ENCODE measurements at places on chromosomes 1 and 21.
A peak's percentile ranks its signal among the peaks of the same experiment; 100 is the strongest.

DNA sequence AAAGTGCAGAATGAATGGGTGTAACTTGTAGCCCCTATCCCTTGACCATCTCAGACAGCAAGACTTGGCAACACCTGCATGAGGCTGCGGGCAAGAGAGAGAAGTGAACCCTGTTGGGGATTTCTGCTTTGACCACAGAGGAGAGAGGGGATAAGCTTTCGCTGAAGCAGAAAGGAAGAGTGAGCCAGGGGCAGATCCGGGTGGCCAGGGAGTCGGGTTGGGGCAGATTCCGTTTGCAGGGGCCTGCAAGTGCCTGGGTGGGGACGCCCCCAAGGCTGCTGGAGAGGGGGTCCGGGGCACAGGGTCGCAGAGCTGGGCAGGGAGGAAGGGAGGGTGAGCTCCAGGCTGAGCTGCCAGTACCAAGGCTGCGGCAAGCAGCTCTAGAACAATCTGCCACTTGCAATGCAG is 25.3 kb upstream of the PIK3CD start:
- DNase-seq, result no peak

DNA sequence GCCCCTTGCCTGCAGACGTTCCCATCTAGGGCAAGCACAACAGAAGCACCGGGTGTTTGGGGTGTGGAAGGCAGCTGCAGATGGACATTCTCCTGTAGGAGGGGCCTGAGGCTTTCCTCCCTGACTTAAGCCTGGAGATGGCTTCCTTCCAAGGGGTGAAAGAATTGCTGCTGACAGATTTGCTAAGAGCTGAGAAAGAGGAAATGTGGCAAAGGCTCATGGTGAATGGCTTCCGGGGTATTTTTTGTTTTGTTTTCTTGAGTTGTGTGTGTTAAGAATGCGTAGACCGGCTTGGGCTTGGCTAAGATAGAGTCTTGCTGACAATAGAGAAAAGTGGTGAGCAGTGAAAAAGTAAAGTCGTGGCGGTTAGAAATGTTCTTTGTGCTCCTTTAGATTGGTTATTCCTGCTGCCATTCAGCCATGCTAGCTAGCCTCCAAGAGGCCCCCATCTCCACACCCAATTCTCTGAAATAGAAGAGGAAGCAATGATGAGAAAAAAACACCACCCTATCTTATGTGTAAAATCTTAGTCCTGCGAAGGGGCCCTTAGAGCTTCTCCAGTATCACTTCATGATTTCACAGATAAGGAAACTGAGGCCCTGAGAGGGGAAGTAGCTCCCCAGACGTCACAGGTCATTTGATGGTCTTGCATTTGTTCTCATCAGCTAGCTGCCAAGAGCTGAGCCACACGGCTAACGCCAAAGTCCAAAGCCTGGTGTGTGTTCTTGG is 36.9 kb downstream of the EIF2D start:
- DNase-seq, result peak; percentile 45

DNA sequence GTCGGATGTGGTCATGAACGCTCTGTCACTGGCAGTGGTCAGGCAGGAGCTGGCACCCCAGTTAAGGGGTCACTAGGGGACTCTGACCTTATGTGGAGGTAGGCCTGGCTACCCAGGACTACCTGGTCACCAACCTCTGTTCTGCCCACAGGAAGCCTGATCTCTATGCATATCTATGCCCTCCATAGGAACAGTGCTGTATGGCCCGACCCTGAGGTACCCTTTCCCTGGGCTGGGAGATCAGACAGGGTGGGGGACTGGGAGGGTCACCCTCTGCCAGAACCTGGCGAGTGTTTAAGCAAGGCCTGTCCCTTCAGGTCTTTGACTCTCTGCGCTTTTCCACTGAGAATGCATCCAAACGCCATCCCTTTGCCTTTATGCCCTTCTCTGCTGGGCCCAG is 19.0 kb downstream of the CYP4B1 start:
- no peak for DNase-seq

GRCh38 chr1:8097077-8097799 is 71.1 kb upstream of the ERRFI1 start:
- no peak for DNase-seq

GRCh38 chr1:2257245-2257627 is 29.1 kb downstream of the SKI start:
- no peak for DNase-seq

DNA sequence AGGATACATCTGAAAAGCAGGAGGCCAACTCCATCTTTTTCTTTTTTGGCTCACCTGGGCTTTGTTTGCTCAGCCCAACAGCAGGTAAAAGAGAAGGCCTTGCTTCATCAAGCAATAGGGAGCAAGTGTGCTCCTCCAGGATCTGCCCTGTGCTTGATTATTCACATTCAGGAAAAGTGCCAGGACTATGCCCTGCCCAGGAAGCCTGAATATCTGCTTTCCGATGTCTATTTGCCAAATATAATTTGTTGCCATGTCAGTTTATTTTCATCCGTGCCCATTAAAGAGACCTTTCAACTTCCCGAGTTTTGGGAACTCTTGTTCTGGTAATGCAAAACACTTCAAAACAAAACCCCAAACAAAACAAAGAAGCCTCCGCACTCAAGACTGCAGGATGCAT is 185.3 kb downstream of the CDC7 start:
- DNase-seq, result no peak

DNA sequence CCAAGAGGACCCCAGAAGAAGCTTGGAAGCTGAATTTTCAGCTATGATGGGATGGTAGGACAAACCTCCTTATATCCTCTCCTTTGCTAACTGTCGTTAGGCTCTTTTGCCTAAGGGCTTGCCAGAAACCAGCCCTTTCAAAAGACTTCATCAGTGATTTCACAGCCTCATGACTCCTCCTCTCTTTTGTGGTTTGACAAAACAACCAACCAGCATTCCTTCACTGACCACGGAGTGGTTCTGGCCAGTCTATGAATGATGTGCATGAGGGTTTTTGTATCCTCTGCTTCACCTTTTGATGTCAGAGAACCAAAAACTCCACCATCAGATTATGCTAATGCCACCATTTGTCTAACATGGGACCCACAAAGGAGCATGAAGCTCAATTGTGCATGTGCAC is 116.9 kb upstream of the COA6 start:
- DNase-seq, result no peak

- no peak for DNase-seq
Observed at GRCh38 chr1:209746451-209747165, 9.2 kb upstream of the TRAF3IP3 start.

- DNase-seq, result no peak
Observed at GRCh38 chr1:10631811-10632593, 157.3 kb downstream of the PEX14 start.

DNA sequence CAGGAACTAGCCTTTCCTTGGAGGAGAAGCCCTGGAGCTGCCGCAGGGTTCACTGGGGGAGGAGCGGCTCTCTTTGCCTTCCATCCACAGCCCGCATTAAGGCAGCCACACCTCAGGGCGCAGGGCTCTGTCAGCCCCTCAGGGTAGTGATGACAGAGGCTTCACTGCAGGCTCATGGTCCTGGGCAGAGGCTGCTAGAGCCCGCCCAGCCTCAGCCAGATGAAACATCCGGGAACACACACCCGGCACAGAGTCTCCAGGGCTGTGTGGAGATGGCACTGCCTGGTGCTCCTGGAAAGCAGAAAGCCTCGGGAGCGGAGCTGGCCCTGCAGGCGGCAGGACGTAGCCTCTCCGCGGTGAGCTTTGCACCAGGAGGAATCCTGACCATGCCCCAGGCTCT is 29.4 kb upstream of the PEX10 start:
- no peak for DNase-seq

Data from activated T-cell treated with anti-CD3 and anti-CD28 coated beads, Interleukin-2, amount 50 U/mL, for 24 hours (primary cell).